ENCODE measurements at places on chromosomes 4 and X.

DNA sequence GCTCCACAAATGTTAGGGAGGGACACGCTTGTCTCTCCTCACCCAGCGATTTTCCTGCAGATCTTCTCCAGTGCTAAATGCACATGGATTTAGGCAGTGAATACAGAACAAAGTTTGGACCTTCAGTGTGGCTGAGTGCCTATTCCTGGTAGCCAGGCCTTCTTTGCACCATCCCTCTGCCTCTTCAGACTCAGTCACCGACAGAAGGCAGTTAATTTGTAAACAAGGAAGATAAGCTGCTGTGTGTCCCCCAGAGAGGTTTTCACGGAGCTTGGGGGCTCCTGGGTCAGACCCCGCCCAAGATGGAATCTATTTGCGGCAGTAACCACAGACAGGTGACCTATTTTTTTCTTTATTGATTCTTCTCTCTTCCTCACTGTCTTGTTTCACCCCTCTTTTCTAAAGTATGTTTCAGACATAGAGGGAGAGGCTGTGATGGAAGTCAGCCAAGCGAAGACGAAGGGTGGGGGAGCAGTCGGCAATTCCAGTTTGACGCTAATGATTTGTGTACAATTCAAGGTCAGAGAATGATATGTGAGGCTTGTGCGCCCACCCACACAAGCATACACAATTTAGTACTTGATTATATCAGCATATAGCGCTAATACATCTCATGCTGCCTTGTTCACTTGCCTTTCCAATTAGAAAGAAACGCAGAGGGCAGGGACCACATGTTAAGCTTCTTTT lies 200.8 kb downstream of the MGST2 start:
- no peak for DNase-seq

DNA sequence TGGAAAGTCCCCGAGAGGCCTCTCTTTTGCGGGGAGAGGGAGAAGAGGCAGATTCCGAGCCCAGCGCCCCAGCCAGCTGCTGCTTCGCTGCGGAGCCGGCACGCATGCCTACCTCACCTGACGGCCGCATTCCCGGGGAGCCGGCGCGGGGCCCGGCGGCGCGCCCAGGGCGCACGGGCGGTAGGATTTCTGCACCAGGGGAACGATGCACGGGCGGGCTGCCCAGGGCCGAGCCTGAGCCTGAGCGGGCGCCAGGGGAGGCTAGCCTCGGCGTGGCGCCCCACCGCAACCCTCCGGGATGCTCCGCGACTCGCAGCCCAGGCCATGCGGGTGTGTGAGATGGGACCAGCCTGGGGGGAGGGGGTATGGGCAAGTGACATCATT lies 81.3 kb upstream of the SCML1 start:
- DNase-seq, result no peak

DNA sequence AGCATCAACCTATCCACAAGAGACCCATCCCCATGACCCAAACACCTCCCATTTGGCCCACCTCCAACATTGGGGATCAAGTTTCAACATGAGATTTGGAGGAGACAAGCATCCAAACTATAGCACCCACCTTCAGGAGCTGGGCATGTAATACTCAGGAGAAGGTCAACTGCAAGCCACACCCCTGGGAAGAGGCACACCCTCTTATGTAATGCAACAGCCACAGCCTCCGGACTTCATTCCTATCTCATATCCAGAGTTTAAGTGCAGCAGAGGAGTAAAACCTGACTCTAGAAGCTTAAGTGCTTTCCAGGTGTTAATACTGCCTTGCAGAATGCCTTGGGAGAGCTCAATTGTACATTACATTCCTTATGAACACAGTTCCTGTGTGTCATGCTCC lies 197.4 kb downstream of the PTTG2 start:
- DNase-seq, result peak; percentile 17

GRCh38 chrX:68842781-68843581 lies 14.2 kb downstream of the EFNB1 start:
- DNase-seq, result no peak

- no peak for DNase-seq
These were observed 3.7 kb downstream of the CNGA1 start for GRCh38 chr4:48012824-48013223.

DNA sequence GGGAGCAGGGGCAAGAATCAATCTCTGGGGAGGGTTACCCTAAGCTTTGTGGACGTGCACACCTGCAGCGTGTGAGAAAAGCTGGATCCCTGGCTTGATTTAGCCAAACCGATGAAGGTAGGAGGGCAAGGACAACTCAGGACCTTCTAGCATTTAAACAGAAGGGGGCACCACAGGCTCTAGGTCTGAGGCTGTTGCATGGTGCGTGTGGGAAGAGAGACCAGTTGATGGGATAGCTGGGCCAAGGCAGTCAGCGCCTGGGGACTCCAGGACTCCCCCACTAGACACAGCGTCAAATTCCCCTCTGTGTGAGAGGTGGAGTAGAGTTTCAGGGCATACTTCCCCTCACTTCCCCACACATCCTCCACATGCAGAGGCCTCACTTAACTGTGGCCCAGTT lies 4.3 kb downstream of the GABRQ start:
- DNase-seq, result peak; percentile 2

DNA sequence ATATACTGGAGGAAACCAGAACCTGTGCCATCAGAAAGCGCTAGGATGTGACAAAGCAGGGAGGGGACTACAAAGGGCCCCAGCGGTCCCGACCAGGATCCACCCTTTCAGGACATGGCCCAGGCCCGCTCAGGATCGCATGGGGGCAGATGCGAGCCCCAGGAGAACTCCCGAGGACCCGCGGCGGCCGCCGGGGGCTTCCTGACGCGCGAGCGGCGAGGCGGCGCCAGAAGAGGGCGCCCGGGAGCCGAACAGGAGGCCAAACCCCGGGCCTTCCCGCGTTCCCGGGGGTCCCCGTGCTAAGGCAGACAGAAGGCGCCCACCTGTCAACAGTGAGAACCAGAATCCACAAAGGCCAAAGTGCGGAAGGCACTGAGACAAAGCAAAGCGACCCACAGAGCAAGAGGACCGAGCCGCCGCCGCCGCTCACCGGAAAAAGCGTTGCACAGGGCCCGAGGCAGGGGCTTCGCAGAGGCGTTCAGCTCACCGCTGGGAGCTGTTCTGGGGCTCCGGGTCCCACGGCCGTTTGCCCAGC lies 7.3 kb upstream of the OPN1LW start:
- DNase-seq, result peak; percentile 26

DNA sequence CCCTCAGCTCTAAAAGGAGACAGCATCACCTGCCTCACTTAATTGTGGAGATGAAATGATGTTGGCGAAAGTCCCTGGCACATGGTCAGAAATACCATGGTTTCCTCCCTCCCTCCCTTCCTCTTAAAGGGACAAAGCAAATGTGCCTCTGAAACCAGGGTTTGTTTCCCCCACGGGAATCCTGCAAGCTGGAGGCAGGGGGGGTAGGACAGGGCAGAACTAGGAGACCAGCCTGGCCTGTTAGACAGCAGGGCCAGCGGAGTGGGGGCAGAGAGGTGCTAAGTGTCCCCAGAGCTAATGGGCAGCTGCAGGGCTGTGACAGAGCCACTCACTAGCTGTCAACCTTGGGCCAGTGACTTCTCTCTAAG lies 5.7 kb downstream of the RTL5 start:
- DNase-seq, result no peak
